ENCODE measurements at places on chromosomes 3 and 15.
A peak's percentile ranks its signal among the peaks of the same experiment; 100 is the strongest.

GRCh38 chr3:55711646-55712045 is 224.5 kb upstream of the WNT5A start:
- DNase-seq, result no peak

- DNase-seq, result no peak
These were observed 174.0 kb upstream of the TP63 start for GRCh38 chr3:189457201-189457607.

GRCh38 chr3:142275856-142276255 is 50.5 kb upstream of the GK5 start:
- DNase-seq, result no peak

GRCh38 chr15:101276501-101277037 is 716 bp downstream of the SELENOS start:
- DNase-seq, result no peak

- no peak for DNase-seq
These were observed 451.4 kb downstream of the MECOM start for GRCh38 chr3:169212086-169212485.

DNA sequence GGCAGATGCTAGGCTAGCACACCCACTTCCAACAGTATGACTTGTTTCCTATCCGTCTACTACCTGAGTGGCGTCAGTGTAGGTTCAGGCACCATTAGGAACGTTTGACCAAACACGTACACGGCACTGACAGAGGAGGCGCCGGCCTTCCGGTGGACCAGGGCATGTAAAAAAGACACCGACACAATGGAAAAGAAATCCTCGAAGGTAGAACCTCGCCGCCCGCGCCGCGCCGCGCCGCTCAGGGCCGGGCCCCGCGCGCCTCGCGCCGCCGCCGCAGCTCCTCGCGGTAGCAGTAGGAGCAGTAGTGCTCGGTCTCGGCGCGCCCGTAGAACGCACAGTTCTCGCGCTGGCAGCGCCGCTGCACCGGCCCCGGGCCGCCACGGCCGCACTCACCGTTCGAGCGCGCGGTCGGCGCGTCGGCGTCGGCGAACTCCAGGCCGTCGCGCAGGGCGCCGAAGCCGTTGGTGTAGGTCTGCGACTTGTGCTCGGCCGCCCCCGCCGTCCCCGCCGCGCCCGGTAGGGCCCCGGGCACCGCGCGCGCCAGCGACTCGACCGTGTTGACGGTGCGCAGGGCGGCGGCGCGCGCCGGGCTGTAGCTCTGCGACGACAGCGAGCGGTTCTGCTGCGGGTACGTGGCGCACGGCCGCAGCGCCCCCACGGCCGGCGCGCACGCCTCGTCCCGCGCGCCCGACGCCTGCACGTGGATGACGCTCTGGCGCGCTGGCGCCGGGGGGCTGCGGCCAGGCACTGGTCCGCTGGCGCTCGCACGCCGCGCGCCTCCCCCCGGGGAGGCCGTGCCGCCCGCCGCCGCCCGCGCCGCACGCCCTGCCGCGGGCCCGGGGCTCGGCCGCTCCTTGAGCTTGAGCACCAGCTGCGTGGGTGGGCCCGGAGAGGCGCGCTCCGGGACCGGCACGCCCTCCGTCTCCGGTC is 156.7 kb downstream of the KLF13 start:
- no peak for DNase-seq

DNA sequence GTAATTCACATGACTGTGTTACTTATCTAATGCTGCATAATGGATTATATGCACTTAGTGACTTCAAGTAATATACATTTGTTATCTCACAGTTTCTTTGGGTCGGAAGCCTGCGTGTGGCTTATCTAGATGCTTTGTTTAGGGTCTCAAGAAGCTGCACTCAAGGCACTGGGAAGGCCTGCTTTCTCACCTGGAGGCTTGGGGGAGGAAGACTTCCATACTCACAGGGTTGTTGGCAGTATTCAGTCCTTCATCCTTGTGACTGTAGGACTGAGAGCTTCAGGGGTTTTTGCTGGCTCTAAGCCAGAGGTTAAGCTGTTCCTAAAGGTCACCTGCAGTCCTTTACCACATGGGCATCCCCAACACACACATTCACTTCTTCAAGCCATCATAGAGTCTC is 22.6 kb downstream of the TAFA4 start:
- DNase-seq, result no peak

GRCh38 chr3:154981664-154982063 is 98.5 kb upstream of the MME start:
- no peak for DNase-seq

DNA sequence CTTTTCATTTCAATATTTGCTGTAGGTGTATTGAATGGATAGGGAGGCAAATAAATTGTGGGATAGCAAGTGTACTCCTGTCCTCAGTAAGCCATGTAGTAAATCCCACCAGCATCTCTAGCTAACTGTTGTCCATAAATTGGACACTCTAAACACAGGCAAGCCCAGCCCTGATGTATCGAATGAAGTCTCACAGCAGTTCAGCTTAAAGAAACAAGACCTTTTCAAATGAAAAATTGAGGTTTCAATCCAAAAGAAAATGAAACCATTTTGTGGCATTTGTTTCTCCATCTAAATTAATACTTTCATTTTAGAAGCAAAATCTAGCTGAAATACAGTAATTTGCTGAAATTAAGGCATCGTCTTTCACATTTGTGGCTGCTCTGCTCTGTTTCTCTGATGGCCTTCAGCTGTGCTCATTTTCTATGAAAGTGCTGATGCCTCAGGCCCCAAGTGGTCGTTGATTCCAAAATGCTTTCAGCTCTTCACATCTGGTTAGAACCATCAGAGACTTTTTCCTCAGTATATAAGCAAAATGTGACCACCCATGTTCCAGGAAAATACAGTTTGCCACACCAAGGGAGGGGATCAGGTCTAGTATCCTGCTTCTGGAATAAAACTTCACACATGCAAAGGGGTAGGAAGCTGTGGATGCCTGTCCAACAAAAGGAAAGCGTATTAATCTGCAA is 245.0 kb downstream of the ZMAT3 start:
- DNase-seq, result no peak

DNA sequence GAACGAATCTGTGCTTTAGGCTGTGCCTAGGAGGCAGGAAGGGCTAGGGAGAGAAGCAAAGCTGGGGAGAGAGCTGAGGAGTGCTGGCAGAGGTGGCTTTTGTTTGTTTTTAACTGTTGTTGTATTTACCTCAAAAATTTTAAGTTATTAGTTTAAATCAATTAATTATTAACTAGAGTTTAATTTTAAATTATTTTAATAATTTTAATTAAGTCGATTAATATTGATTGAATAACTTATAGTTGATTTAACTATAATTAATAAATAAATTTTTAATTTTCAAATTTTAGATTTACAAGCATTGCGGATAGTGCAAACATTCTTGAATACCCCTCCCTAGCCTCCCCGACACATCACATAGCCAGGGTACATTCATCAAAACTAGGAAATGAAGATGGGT is 30.6 kb downstream of the KLF15 start:
- no peak for DNase-seq

DNA sequence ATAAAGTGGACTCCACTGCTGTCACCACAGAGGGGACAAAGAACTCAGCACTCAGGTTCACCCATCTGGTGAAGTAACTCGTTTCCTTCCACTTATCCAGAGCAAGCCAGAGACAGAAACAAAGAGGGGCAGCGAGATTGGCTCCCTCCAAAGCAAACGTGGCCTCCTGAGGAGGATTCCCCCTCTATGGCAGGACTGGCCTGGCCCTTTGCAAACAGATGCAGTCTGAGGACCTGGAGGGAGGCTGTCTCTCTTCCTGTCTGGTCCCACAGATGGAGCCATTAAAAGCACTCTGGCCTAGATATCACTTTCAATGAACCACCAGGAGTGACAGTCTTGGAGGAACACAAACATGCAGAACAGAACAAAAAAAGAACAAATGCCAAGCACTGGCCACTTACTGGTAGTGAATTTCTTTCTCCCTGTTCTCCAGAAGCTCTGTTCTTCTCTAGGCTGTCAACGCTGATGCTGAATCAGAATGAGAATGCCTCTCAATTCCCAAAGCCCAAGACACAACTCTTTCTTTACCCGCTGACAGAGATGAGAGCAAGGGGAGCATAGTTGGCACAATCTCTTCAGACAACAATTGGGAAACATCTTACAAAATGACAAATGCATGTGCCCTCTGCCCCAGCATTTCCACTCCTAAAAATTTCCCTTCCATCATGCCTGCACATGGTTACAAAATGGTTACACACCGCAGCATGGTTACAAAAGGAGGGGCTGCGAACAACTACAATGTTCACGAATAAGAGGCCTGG is 14.3 kb downstream of the KLHL25 start:
- DNase-seq, result no peak

GRCh38 chr3:17765819-17766472 is 23.5 kb upstream of the TBC1D5 start:
- DNase-seq, result peak; percentile 50

DNA sequence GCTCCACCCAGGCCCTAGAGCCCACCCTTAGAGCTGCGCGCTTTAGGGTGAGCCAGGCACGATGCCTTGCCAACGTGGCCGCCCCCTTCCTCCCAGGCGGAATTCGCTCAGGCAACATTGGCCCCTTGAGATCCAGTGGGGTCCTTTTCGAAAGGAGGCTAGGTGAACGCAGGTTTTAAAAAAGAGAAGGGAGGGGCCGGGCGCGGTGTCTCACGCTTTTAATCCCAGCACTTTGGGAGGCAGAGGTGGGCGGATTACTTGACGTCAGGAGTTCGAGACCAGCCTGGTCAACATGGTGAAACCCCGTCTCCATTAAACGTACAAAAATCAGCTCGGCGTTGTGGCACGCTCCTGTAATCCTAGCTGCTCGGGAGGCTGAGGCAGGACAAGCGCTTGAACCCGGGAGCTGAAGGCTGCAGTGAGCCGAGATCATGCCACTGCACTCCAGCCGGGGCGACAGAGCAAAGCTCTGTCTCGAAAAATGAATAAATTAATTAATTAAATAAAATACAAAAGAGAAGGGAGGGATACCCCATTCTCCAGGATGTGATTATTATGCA is 984 bp upstream of the RPP25 start:
- DNase-seq, result no peak

DNA sequence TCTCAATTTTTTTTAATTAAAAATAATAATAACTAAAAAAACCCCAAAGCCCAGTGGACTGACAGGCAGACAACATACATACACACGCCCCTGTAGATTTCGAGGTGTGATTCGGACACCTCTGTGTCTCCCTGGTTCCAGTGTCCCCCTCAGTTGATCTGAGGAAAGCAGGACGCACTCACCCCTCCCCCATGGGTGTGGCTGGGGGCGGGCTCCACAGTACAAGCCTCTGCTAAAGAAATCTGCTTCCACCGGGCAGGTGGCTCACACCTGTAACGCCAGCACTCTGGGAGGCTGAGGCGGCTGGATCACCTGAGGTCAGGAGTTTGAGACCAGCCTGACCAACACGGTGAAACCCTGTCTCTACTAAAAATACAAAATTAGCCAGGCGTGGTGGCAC is 33.8 kb upstream of the BLM start:
- no peak for DNase-seq

GRCh38 chr3:123719862-123720453 is 135.1 kb upstream of the HACD2 start:
- DNase-seq, result no peak

DNA sequence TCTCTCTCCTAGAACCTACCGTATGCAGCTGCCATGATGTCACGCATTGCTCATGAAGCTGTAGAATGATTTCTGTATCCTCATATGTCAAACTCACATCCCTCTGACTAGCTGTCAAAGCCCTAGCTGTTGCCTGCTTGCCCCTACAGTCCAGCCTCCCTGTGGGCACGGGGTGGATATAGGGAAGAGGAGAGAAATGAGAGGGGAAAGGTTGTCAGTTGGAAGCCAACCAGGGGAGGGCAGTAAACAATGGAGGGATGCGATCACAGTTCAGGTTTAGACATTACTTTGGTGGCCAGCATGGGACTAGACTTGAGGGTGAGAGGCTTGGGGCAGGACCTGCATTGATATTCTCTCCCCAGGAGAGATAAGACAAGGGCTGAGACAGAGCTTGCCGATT is 1.7 kb upstream of the HDGFL3 start:
- DNase-seq, result no peak

DNA sequence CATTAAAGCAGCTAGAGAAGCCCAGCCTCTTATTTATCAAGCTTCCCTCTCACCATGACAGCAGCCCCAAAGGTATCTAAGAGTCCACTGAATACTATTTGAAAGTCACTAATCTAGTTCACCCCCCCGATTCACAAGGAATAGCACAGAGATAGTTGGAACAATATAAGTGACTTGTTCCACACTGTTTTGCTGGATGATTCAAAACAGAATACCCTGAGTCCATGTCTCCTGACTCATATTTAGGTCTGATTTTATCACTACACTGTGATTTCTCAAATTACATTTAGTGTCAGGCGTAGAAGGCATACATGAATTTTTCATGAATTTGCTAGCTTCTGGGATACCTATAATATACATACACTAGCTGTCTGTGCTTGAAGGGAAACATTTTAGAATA is 18.7 kb upstream of the EOGT start:
- no peak for DNase-seq

DNA sequence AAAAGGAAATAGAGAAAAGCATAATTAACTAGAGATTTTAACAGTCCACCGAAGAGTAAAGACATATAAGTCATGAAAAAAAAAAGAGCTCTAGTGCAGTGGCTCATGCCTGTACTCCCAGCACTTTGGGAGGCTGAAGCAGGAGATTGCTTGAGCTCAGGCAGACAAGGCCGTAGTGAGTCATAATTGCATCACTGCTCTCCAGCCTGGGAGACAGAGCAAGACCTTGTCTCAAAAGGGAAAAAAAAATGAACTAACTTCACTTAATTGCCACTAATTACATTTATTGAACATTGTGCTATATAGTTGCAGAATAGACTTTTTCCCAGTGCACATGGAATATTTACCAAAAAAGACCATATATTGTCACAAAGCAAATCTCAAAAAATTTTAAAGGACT is 221.8 kb downstream of the CBLB start:
- DNase-seq, result no peak

DNA sequence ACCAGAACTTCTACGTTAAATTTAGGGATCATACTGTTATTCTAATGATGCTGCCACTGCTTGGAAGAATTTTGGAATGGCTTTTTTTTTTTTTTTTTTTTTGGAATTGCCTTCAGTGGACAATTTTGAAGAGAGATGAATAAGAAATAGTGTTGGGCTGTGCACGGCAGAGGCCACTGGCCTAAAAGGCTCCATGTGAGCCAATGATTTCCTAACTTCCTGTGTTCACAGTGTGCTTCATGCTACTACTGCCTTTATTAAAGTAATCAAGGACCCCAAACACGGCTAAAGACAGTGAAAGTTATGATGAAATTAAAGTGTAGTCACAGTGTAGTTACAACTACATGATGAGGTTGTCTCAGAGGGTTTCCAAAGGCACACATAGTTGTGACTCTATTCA is 100.8 kb upstream of the TNFAIP8L3 start:
- DNase-seq, result no peak

- DNase-seq, result no peak
These were observed 53.0 kb upstream of the FGD5 start for GRCh38 chr3:14765576-14766427.

Measured in stimulated activated naive B cell treated with anti-CD40 and anti-IgM and Interleukin-4, amounts not matched to agents 10 μg/mL and 1 μg/mL and 100 μg/mL, for 72 hours (primary cell).